ENCODE measurements at places on chromosomes 16 and 17.

DNA sequence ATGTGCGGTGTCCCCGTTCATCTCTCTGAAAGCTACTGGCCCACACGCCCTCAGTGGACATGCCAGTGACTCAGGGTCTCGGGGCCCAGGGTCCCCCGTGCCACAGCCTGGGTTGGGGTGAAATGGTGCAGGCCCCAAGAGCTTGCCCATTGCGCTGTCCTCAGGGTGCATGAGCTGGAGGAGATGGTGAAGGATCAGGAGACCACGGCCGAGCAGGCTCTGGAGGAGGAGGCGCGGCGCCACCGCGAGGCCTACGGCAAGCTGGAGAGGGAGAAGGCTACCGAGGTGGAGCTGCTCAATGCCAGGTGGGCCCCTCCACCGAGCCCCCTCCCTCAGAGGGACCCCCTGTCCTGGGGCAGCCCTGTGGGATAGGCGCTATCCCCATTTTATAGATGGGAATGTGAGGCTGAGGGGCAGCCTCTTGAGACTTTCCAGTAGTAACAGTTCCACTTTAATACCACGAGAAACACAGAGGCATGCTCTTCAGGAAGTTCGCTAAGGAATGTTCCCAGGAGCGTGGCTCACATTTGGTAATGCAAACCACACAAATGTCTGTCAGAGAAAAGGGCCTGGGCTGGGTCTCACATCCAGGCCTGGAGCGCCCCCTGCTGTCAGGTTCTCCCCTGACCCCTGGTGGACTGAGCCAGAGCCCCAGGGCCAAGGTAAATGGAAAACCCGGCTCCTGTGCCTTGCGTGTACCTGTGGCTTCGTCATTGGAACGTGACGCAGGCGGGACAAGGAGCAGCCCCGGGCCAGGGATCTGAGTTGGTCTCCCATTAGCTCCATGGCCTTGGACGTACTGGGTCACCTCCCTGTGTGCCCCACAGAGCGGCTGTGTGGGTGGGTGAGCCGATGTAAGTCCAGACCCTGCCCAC, 133.7 kb downstream of the RAB11FIP4 start:
- DNase-seq = peak; percentile 92

DNA sequence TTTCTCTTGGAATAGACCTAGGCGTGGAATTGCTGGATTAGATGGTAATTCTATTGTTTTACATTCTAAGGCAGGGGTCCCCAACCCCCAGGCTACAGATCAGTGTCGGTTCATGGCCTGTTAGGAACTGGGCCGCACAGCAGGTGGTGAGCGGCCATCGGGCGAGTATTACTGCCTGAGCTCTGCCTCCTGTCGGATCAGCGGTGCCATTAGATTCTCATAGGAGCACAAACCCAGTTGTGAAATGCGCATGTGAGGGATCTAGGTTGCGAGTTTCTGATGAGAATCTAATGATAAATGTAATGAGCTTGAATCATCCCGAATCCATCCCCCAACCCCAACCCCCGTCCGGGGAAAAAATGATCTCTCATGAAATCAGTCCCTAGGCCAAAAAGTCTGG, 23.0 kb downstream of the NLRC5 start:
- no peak for DNase-seq

DNA sequence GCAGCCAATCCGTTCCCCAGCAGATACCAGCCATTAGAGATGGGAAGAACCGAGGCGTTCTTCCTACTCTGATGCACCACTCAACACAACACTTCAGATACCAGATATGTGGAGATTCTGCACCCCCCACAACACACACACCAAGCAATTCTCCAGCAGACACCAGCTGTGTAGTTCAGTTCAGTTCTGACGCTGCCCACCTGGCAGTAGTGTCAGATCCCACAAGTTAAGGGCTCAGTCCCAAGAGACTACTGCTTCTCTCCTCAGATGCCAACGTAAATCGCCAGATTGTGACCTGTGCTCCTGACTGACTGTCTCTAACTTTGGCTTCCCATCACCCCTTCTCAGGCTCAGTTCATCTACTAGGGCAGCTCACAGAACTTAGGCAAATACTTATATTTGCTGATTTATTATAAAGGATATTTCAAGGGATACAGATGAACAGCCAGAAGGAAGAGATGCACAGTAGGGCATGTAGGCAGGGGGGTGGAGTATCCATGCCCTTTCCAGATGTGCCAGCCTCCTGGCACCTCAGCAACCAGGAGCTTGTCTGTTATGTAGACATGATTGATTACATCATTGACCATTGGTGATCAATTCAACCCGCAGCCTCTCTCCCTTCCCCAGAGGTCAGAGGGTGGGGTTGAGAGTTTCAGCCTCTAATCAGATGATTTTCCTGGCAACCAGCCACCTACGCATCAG, 110.6 kb downstream of the PRKCA start:
- DNase-seq = no peak

- peak; percentile 87 for DNase-seq
Observed at GRCh38 chr16:65658787-65659220, 536.9 kb upstream of the CDH11 start.

GRCh38 chr17:48717367-48718226, 4.7 kb downstream of the PRAC1 start:
- DNase-seq = no peak

- DNase-seq = no peak
Observed at GRCh38 chr16:17320009-17320408, 150.8 kb downstream of the XYLT1 start.

DNA sequence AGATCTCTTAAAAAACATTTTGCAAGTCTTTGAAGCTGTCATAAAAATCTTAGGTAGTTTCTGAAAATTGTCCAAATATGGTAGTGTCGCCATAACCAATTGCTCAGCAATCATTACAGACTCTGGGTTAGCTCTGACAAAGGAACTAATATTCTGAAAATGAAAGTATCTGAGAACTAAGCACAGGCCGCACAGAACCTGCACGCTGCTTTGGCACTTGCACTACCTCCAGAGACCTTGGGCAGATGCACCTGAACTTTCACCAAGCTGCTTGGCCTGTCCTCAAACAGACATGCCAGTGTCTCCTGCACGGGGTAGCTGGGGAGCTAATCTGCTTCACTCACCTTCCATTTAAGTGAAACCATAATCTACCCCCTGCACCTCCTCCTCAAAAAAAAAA, 317.0 kb downstream of the MAF start:
- no peak for DNase-seq

DNA sequence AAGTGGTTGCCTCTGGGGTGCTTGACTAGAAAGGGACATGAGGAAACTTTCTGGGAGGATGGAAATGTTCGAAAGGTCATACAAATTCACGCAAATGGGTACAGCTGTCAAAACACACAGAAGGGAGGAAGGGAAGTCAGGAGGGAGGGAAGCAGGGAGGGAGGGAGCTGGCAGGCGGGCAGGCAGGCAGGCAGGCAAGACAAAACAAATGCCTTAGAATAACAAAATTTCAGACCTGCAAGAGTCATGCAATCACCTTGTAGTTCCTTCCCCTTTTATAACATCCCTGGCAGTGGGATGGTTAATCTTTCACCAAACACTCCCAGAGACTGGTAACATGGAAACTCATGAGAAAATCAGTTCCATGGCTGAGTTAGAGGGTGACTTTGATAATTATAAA, 189.2 kb downstream of the STX8 start:
- no peak for DNase-seq

GRCh38 chr16:49748322-49748721, 107.6 kb downstream of the ZNF423 start:
- peak; percentile 73 for DNase-seq

- DNase-seq = no peak
Observed at GRCh38 chr17:45580924-45581323, 90.4 kb upstream of the PLEKHM1 start.

GRCh38 chr17:77881545-77881944, 77.0 kb upstream of the TNRC6C start:
- peak; percentile 62 for DNase-seq

DNA sequence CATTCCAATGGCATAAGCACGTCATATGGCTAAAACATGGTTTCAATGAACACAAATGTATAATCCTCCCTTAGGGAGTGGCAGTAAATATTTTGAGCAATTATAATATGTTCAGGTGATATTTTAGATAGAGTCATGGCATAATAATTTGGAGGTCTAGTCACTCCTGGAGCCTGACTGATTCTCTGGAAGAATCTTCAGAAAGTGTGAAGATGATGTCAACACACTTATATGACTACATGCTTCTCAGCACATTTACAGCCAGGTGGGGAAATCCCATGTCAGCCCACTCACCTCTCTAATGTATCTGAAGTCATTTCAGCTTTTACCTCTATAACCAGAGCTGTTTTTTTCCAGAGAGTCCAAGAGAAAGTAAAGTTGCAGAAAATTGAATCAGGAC, 474.8 kb downstream of the SHISA9 start:
- no peak for DNase-seq

- no peak for DNase-seq
Observed at GRCh38 chr16:4615384-4616046, 827 bp upstream of the UBALD1 start.

DNA sequence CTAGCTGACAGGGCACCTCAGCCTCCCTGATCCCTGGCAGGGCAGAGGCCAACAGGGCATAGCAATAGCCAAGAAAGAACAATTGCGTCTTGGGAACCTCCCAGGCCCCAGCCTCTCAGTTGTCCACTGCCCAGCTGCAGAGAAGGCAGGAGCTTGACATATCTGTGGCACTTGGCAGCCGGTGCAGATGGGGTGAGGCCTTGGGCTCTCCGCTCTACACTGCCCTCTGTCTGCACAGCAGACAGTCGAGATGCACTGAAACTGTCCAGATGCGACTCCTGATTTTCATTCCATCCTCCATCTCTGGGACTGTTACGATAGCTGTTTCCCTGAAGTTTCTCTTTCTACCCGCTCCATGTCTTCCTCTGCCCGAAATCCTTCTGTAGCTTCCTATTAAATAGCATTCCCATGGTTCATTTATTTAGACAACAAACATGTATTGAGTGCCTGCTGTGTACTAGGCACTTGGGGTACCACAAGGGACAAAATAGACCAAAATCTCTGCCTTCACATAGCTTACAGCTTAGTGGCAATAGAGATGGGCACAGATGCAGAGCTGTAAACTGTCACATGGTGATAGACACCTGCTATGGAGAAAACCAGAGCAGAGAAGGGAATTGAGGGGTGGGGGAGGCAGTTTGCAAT, 3.3 kb downstream of the POLR3E start:
- DNase-seq = peak; percentile 46

GRCh38 chr16:65576631-65577030, 454.8 kb upstream of the CDH11 start:
- no peak for DNase-seq

DNA sequence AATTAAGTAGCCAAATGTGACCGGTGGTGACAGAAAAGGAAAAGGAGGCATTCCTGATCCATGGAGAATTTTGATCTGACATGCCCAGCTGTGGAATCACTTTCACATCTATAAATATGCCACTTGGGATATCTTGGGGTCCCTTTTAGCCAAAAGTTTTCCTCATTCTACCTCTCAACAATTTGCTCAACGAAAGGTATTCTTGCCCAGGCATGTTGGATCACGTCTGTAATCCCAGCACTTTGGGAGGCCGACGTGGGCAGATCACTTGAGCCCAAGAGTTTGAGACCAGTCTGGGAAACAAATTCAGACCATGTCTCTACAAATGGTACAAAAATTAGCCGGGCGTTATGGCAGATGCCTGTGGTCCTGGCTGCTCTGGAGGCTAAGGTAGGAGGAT, 24.3 kb downstream of the LITAF start:
- no peak for DNase-seq

DNA sequence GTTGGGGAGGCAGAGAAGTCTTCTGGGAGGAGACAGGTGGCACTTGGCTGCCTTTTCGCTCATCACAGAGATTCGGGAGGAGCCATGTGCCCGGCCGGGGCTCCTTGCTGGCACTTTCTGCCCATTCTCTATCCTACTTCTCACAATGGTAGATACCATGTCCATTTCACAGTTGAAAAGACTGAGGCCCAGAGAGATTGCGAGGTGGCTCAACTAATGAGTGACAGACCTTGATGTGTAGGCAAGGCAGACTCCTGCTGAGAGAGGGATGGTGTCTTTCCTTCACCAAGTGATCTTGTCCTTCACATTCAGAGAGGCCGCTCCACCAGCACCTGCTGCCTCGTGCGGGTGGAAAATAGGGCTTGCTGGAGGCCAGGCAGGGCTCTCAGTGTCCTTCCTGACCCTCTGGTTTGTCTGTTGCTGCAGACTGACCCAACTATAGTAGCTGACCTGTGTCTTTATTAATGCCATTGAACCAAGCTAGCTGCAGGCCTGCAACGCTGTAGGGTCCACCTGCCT, 42.1 kb downstream of the MPRIP start:
- DNase-seq = no peak

GRCh38 chr16:48539485-48540221, 70.3 kb downstream of the N4BP1 start:
- DNase-seq = no peak

- no peak for DNase-seq
Observed at GRCh38 chr16:1790611-1791255, 2.8 kb downstream of the IGFALS start.

GRCh38 chr17:78122216-78122930, 6.2 kb downstream of the TMC6 start:
- DNase-seq = no peak

- DNase-seq = no peak
Observed at GRCh38 chr17:48711128-48711527, 11.2 kb downstream of the PRAC1 start.

DNA sequence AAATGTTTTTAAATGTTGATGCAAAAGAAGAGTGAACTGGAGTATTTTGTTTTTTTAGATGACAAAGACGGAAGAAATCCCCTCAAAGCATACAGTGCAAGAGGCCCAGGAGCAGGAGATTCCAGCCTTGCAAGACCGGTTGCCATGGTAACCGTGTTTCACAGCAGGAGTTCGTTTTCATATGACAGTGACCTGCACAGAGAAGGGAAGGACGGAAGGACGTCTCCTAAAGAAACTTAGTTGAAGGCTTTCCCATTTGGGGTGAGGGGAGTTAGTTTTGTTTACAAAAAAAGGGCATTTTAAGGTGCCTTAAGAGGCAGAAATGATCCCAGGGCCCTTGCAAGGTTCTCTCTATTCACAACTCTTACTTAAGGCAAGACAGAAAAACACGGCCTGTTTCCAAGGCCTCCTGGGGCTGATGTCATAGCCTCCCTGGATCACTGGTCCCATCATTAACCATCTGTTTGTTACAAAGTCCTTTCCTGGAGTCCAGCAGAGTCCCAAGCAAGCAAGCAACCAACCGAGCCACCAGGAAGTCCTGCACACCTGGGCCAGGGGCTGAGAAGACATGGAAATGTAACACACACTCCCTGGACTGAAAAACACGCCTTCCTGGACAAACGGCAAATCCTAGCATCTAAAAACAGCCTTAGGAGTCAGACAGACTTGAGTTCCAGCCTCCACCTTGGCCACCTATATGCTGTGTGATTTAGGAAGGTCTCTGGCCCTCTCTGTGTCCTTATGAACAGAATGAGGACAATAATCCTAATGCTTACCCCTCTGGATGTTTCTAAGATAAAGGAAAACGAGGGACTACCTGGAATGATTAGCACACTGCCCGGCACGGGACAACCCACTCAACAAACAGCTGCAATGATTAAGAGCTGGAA, 30.3 kb upstream of the RPH3AL start:
- DNase-seq = peak; percentile 52

- no peak for DNase-seq
Observed at GRCh38 chr17:79543531-79543930, 67.3 kb downstream of the RBFOX3 start.

GRCh38 chr16:56616608-56617211, 8.3 kb downstream of the MT2A start:
- no peak for DNase-seq

GRCh38 chr17:45246861-45247428, 14.9 kb downstream of the SPATA32 start:
- no peak for DNase-seq

GRCh38 chr16:337975-338575, 14.4 kb downstream of the AXIN1 start:
- no peak for DNase-seq
